Liver (tissue), 10 donors: ENCODE measurements at places on chromosomes 6 and 20. TPM values are rescaled to one million over a fixed set of nuclear protein-coding genes. Genes with fewer than 3 reads are reported as not detected.

GRCh38 chr6:68975064-68975463 is 340.0 kb downstream of the ADGRB3 start:
- no peaks in the 10 kb centered on the region for H3K4me1 ChIP-seq
- H3K27me3 ChIP-seq: no peaks in the 10 kb centered on the region
- no peak for DNase-seq
- H3K4me3 ChIP-seq: no peak overlapping the region

- no peak overlapping the region for H3K4me3 ChIP-seq
- H3K27me3 ChIP-seq: no peaks in the 10 kb centered on the region
- DNase-seq: no peak
Observed at GRCh38 chr20:58420798-58421496, 31.9 kb downstream of the VAPB start.

DNA sequence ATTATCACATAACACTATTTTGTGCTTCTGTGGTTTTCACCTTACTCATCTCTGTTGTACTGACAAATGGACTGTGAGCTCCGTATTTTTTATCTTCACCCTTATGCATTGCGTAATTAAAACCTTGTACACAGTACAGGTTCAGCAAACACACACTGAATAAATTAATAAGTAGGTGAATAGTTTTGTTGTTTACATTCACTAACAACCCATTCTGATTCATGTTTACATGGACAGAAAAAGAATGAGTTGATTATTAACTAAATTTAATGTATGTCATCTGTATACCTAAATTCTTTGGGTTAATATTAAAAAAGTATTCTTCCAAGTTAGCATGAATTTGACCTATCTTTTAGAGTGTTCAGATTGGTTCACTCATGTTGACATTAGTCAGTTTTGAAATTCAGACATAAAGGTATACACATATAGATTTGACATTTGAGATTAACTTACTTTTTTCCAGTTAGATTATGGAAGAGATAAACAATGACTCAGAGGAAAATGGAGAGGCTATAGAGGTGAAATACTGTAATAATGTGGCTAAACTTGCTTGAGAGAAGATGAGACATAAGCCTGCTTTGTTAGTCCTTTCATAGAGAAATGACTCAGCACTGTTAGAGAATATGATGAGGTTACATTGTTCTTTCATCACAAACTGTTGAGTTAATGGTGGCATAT is 541.7 kb upstream of the FLRT3 start:
- no peaks in the 10 kb centered on the region for H3K4me1 ChIP-seq
- no peak overlapping the region for H3K27ac ChIP-seq
- DNase-seq: no peak
- no peaks in the 10 kb centered on the region for H3K36me3 ChIP-seq
- no peak overlapping the region for H3K4me3 ChIP-seq

- no peaks in the 10 kb centered on the region for H3K4me1 ChIP-seq
- H3K27ac ChIP-seq: peak overlapping the region; percentile 48
- H3K27me3 ChIP-seq: no peaks in the 10 kb centered on the region
- H3K36me3 ChIP-seq: no peaks in the 10 kb centered on the region
- no peak for DNase-seq
Observed at GRCh38 chr6:151690303-151690702, 117.2 kb upstream of the ESR1 start.

- H3K36me3 ChIP-seq: no peaks in the 10 kb centered on the region
- H3K4me1 ChIP-seq: peaks cover 70% of the 10 kb centered on the region
- H3K27me3 ChIP-seq: no peaks in the 10 kb centered on the region
- H3K27ac ChIP-seq: peak overlapping the region; percentile 26
- no peak for DNase-seq
- H3K4me3 ChIP-seq: no peak overlapping the region
Observed at GRCh38 chr6:53300656-53301551, 47.8 kb downstream of the ELOVL5 start.

DNA sequence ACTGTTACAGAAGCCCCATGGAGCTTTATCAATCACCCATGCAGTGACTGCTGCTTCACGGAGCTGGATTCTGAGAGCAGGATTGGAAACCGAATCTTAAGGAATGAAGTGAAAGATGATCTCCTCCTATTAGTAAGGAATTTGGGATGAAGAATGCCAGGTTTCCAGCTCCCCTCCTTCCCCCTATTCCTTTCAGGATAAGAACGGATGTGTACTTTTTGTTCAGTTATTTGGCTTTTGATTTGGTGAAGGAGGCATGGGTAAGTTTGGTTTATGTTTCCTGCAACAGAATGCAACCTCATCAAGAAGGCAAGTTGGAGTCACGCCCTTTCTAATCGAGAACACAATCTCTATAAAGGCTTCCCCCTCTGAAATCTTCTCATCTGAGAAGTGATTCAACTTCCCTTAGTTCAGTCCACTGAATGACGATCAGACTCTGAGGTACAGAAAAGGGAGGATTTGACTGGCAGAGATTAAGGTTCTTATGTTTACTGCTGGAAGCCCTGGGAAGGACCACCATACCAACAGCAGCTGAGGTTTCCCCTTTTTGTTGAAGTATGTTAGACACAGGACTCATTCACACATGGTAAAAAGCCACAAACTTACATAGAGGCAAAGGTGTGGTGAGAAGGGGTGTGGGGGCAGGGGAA is 5.5 kb downstream of the ELMO2 start:
- peaks cover 51% of the 10 kb centered on the region for H3K4me1 ChIP-seq
- H3K36me3 ChIP-seq: peaks cover 1% of the 10 kb centered on the region
- peak overlapping the region; percentile 67 for H3K27ac ChIP-seq
- DNase-seq: no peak
- no peak overlapping the region for H3K4me3 ChIP-seq

GRCh38 chr20:5933802-5934436 is 16.4 kb downstream of the TRMT6 start:
- H3K4me1 ChIP-seq: no peaks in the 10 kb centered on the region
- no peak overlapping the region for H3K27ac ChIP-seq
- peaks cover 5% of the 10 kb centered on the region for H3K36me3 ChIP-seq
- H3K4me3 ChIP-seq: no peak overlapping the region
- H3K27me3 ChIP-seq: no peaks in the 10 kb centered on the region

DNA sequence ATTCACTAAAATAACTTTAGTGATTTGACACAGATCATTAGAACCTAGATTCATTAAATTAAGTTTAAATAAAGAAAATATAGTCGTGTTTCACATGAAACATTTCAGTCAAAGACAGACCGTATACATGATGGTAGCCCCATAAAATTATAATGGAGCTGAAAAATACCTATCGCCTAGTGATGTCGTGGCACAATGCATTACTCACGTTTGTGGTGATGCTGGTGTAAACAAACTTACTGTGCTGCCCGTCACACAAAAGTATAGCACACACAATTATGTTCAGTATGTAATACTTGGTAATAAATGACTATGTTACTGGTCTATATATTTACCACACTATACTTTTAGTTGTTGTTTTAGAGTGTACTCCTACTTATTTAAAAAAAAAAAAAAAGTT is 17.3 kb downstream of the DST start:
- H3K27ac ChIP-seq: no peak overlapping the region
- no peaks in the 10 kb centered on the region for H3K27me3 ChIP-seq
- peaks cover 10% of the 10 kb centered on the region for H3K4me1 ChIP-seq
- no peak overlapping the region for H3K4me3 ChIP-seq
- DNase-seq: no peak

DNA sequence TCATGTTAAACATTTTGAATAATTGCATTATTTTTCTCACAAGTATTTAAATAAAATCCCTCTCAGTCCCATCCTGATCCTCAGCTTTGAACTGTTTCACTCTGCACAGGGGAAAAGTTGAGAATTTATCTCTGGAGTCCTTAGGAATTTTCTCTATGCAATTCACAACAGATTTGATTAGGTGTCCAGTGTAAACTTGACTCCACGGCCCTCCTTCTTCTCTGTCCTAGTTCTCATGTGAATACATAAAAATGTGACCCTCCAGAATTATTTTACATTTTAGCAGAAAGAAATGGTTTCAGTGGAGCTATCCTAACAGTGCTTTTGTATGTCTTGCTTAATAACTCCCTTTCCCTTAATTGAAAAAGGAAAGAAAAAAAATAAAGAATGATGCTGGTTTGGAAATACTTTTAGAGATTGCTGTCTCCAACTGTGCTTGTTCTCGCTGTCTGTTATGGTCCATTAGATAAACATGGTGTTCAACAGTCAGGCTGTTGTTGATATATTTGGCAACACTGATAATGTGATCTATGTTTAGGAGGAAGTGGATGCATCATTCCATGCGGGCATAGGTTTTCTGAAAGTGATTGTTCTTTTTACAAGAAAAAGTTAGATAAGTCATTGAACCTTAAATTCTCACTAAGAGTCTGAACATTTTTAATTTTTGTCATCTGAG is 599.4 kb upstream of the CITED2 start:
- no peak for DNase-seq
- no peaks in the 10 kb centered on the region for H3K27me3 ChIP-seq
- no peak overlapping the region for H3K4me3 ChIP-seq
- no peaks in the 10 kb centered on the region for H3K4me1 ChIP-seq
- no peaks in the 10 kb centered on the region for H3K36me3 ChIP-seq

DNA sequence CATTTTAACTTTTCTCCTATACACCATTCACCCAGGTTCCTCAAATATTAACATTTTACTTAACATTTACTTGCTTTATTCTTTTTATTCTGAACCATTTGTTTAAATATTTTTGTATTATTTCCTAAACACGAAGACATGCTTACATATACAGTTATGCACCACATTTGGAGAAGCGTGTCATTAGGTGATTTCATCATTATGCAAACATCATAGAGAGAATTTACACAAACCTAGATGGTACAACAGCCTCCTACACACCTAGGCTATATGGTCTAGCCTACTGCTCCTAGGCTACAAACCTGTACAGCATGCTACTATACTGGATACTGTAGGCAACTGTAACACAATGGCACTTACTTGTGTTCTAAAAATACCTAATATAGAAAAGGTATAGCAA is 6.6 kb downstream of the TDP2 start:
- no peak overlapping the region for H3K4me3 ChIP-seq
- no peaks in the 10 kb centered on the region for H3K27me3 ChIP-seq
- no peak for DNase-seq
- peaks cover 23% of the 10 kb centered on the region for H3K4me1 ChIP-seq
- no peak overlapping the region for H3K27ac ChIP-seq
- H3K36me3 ChIP-seq: peaks cover 3% of the 10 kb centered on the region

GRCh38 chr6:109963598-109964170 is 14.4 kb upstream of the GPR6 start:
- no peak for DNase-seq
- no peaks in the 10 kb centered on the region for H3K4me1 ChIP-seq
- H3K36me3 ChIP-seq: no peaks in the 10 kb centered on the region
- no peaks in the 10 kb centered on the region for H3K27me3 ChIP-seq
- H3K4me3 ChIP-seq: no peak overlapping the region

- DNase-seq: peak; percentile 44
- H3K4me1 ChIP-seq: no peaks in the 10 kb centered on the region
- no peak overlapping the region for H3K27ac ChIP-seq
- no peak overlapping the region for H3K4me3 ChIP-seq
- no peaks in the 10 kb centered on the region for H3K36me3 ChIP-seq
Observed at GRCh38 chr6:168956884-168957730, 296.5 kb downstream of the THBS2 start.

DNA sequence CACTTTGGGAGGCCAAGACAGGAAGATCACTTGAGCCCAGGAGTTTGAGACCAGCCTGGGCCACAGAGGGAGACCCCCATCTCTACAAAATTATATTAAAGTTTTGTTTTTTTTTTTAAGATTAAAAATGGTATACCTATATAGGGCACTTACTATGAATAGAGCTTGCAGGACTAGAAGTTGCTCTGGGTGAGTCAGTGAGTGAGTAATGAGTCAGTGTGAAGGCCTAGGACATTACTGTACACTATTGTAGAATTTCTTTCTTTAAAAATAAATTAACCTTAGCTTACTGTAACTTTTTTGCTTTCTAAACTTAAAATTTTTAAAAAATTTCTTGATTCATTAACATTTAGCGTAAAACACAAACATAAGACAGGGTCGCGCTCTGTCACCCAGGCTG is 29.7 kb downstream of the STK35 start:
- no peaks in the 10 kb centered on the region for H3K4me1 ChIP-seq
- no peak for DNase-seq
- H3K27ac ChIP-seq: no peak overlapping the region
- H3K27me3 ChIP-seq: no peaks in the 10 kb centered on the region
- H3K4me3 ChIP-seq: no peak overlapping the region

GRCh38 chr6:166075186-166075585 is 92.5 kb downstream of the TBXT start:
- DNase-seq: no peak
- no peak overlapping the region for H3K4me3 ChIP-seq
- no peaks in the 10 kb centered on the region for H3K36me3 ChIP-seq

DNA sequence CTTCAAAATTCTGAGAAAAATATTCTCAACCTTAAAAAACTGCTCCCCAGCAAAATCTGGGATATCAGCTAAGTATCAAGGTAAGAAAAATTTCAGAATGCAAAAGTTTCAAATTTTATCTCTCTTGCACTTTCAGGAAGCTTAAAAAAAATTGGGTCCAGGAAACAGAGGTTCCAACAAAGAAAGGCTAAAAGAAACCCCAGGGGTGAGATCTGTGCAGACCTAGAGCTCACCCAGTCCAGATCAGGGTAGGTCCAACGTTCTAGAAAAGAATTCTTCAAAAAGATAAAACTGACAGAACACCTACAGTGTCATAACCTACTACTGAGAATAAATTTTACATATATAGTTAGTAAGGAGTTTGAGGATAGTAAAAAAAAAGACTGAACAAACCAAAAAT is 23.5 kb downstream of the ILRUN start:
- no peak for DNase-seq
- H3K27me3 ChIP-seq: no peaks in the 10 kb centered on the region
- peaks cover 10% of the 10 kb centered on the region for H3K4me1 ChIP-seq
- H3K36me3 ChIP-seq: no peaks in the 10 kb centered on the region
- H3K4me3 ChIP-seq: no peak overlapping the region

The STK38 gene
- total RNA-seq: 13.3 TPM

The SEL1L2 gene
- not detected for total RNA-seq
